ENCODE measurements at places on chromosomes 3 and 15.
A peak's percentile ranks its signal among the peaks of the same experiment; 100 is the strongest.

GRCh38 chr3:72960812-72961518, 35.6 kb upstream of the PPP4R2 start:
- peak; percentile 17 for DNase-seq

DNA sequence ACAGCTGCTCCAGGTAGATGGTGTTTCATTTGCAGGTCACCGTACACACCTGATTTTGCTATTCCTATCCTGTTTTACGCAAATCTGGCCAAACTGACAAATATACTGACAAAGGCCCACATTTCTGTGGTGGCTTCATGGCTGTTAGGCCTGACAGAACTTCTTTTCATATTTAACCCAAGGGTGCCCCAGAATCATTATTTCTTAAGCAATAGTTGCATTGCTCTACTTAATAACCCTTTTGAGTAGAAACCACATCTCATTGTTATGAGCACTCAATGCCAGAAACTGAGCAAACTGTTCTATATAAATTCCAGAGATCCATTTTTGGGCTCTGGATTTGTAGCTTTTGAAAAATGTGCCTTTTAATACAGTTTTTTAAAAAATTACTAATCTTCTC, 19.4 kb downstream of the ASTE1 start:
- DNase-seq, result no peak

DNA sequence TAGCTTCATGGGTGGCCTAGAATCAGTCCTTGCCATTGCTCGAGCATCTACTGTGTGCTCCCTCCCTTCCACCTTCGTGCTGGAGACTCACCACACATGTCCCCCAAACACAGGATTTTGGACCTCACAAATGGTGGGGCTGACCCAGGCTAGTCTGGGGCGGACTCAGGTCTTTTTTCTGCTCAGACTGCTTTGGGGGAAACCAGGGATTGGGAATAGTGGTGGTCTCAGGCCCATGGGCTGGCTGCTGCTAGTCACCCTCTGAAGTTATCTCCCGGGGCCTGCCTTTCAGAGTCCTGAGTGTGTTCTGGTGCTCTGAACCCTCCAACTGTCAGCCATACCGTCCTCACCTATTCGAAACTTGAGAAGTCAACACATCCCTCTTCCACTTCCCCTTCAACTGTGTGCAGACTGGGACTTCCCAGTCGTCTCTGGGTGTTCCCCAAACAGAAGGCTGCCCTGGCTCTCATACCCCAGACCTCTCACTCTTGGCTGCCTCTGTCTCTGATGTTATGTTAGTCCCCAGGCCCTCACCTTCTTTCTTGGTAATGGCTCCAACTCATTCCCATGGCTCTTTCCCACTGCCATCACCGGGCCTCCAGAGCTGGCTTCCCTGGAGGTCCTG, 46.0 kb downstream of the PPCDC start:
- no peak for DNase-seq

DNA sequence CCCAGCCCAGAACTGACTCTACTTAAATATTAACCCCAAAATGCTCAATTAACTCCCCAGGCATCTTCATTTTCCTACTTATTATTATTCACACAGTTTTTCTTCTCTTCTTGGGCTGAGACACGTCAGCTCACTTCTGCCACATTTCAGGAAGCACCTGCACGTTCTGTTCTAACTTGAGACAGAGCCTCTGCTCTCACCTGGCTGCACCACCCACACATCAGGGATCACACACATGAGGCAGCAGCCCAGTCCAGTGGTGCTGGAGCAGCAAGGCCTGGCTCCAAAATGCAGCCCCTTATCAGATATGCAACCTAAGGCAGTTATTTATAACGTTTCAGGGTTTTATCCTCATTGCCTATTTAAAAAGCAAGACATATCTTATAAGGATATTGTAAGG, 127.5 kb downstream of the OSBPL10 start:
- DNase-seq, result no peak

DNA sequence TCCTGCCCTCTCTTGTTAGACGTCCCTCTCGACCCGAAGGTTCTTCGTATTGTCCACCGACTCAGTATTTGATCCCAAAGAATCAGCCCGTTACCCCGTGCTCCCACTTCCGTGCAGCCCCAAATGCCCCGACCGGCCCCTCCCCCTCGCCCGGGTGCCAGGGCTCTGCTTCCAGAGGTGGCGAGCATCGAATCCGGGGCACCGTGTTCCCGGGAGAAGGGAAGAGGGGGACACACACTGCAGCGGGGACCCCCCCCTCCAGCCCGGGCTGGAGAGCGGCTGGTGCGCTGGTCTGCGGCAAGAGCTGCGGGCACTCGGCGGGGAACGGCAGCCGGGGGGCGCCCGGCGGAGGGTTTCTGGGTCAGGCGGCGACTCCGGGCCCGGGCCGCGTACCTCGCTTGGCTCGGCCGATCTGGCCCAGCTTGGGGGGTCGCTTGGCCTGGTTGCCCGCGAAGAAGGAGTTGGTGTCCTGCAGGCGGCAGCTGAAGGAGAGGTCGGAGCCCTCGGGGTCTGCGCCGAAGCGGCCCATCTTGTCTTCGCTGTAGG, 556 bp downstream of the CAMK2N2 start:
- DNase-seq, result no peak

DNA sequence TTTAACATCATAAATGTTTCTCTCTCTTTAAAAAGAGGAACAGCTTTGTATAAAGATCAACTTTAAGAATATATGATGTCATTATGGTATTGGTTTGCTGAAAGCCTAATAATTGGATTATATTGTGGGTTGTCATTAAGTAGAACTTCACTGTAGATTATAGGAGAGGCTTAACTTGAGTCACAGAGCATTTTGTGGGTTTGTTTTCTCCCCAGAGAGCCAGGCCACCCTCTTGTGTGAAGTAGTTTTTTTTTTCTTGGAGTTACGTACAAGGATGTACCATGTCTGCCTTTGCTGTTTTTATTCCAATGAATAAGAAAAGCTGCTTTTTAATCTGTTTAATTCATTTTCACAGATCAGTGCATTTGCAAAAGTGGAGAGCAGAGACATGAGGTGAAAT, 354.8 kb upstream of the TBL1XR1 start:
- no peak for DNase-seq

- DNase-seq, result no peak
These were observed 740 bp downstream of the MAGI1 start for GRCh38 chr3:66037986-66038369.

- peak; percentile 25 for DNase-seq
These were observed 272.2 kb upstream of the RARB start for GRCh38 chr3:25155652-25156471.

GRCh38 chr3:38141173-38141951, 2.9 kb downstream of the MYD88 start:
- DNase-seq, result no peak

GRCh38 chr3:105365391-105366325, 1.1 kb upstream of the ALCAM start:
- peak; percentile 80 for DNase-seq

GRCh38 chr3:172965256-172965655, 175.8 kb downstream of the SPATA16 start:
- DNase-seq, result peak; percentile 63

Data from M059J (cell line).